ENCODE measurements at places on chromosomes 12 and 14. TPM values are rescaled to one million over a fixed set of nuclear protein-coding genes. Genes with fewer than 3 reads are reported as not detected.

- no peak overlapping the region for H3K27ac ChIP-seq
- no peaks in the 10 kb centered on the region for H3K36me3 ChIP-seq
- DNase-seq = no peak
- no peaks in the 10 kb centered on the region for H3K27me3 ChIP-seq
- no peak overlapping the region for H3K4me3 ChIP-seq
Measured at GRCh38 chr14:75783184-75783583, 122.1 kb downstream of the TTLL5 start.

- no peaks in the 10 kb centered on the region for H3K4me1 ChIP-seq
Measured at GRCh38 chr12:103827911-103828391, 13.1 kb downstream of the NT5DC3 start.

- H3K4me3 ChIP-seq = no peak overlapping the region
- no peaks in the 10 kb centered on the region for H3K27me3 ChIP-seq
- no peak overlapping the region for H3K27ac ChIP-seq
- no peaks in the 10 kb centered on the region for H3K4me1 ChIP-seq
- DNase-seq = no peak
- no peaks in the 10 kb centered on the region for H3K36me3 ChIP-seq
Measured at GRCh38 chr12:130972586-130972950, 18.9 kb downstream of the ADGRD1 start.

DNA sequence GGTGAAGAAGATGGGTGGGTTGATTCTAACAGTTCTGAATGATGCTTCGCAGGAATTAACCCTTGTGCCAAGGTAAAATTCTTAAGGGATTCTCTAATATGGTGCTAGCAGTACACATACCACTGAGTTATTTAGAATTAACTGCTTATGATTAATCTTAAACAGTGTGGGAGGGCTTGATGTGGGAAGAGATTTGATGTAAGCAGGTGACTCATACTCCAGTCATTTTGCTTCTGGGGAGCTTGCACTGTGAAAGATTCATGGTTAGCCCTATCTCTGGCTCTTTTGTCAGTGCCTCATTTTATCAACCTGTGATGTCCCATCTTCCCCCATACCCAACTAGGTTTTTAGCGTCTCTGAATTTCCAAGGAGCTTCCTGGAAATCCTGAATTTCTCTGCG lies 83.8 kb downstream of the NRXN3 start:
- H3K36me3 ChIP-seq = no peaks in the 10 kb centered on the region
- DNase-seq = no peak
- no peaks in the 10 kb centered on the region for H3K4me1 ChIP-seq
- H3K27me3 ChIP-seq = no peaks in the 10 kb centered on the region

DNA sequence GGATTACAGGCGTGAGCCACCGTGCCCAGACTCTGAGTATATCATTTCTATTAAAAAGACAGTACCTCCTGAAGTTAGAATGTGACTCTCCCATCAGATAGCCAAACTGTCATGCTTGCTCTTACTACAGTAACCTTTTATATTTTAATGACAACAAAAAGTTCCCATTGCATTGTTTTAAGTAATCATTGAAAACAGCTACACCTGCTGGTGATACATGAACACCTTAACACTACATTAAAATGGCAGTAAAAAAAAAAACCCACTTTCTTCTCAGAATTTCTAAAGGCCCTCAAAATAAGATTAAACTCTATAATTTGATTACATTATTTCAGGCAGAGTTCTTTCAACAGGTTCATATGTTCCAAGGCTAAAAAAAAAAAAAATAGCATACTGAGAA lies 76.7 kb downstream of the SH2B3 start:
- H3K4me1 ChIP-seq = no peaks in the 10 kb centered on the region
- no peak for DNase-seq
- H3K36me3 ChIP-seq = peaks cover 48% of the 10 kb centered on the region

DNA sequence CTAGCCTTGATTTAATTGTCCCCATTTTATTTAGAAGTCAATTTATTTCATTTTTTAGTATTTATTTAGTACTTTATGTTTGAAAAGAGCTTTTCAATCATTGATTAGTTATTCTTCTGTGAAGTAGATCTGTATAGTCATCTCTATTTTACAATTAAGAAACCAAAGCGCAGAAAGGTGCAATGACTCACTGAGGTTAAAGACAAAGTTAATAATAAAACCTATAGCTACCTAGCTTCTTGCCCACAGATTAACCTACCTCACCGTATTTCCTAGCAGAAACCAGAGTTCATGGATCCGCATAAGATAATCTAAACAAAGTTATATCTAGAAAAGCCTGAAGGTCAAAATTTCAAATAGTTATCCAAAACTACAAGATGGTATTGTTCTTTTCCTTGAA lies 176.4 kb downstream of the GRIN2B start:
- no peaks in the 10 kb centered on the region for H3K36me3 ChIP-seq
- H3K27ac ChIP-seq = no peak overlapping the region
- DNase-seq = no peak
- no peaks in the 10 kb centered on the region for H3K27me3 ChIP-seq
- no peaks in the 10 kb centered on the region for H3K4me1 ChIP-seq

DNA sequence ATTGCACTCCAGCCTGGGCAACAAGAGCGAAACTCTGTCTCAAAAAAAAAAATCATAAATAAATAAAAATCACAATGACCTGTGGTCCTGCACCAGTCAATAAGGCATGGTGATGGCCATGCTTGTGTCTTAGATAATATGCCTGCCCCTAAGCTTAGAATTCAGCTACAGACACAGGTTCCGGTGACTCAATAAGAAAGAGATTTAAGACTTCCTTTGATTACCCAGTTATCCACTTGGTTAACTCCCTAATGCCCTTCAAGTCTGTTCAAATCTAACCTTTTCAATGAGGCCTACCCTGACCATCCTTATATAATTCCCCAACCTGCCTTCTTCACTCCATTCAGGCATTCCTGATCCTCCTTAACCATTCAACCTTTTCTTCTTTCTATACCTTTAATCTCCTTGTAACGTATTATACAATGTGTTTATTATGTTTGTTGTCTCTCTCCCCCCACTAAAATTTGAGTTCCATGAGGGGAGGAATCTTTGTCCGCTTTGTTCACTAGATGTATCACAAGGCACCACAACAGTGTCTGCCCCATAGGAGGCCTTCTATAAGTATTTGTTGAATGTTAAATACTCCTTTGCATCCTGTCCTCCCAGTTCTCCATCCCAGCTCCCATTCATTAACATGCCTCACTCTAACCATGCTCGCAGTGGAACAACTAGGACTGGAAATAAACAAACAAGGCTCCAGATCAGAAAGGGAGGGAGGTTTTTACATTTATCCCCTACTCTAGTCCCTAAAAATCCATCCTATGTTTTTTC lies 8.9 kb downstream of the MAP4K5 start:
- H3K27me3 ChIP-seq = no peaks in the 10 kb centered on the region
- no peak for DNase-seq
- peaks cover 10% of the 10 kb centered on the region for H3K4me1 ChIP-seq
- no peak overlapping the region for H3K4me3 ChIP-seq
- H3K27ac ChIP-seq = no peak overlapping the region

DNA sequence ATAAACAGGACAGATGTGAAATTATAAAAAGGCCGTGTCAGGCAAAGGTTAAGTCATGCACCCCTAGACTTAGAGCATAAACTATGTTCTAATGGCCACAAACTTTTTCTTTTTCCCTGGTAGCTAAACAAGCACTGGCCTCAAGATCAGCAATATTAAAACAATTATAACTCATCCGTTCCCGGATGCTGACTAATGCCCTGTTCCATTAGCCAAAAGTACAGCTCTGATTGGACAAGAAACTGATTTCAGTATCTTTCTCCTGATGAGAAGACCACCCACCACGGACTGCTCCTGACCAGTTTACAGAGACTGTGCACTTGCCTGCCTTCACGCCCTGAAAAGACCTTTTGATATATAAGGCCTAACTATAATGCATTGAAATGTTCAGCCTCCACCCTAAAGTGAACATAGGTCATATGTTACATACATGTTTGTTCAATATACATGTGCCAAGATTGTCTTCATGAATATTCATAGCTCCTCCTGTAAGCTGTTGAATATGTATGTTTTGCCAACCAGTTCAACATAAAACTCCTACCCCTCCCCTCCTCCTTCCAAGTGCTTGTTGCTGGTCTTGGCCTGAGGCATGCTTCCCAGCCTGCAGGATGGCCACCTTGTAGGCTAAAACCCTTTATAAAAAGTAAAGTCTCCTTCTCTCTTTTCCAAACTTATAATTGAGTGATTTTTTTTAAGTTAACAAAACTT lies 162.0 kb downstream of the IPO8 start:
- no peaks in the 10 kb centered on the region for H3K4me1 ChIP-seq
- no peaks in the 10 kb centered on the region for H3K36me3 ChIP-seq

- no peak overlapping the region for H3K4me3 ChIP-seq
- no peak overlapping the region for H3K27ac ChIP-seq
- no peaks in the 10 kb centered on the region for H3K36me3 ChIP-seq
- H3K4me1 ChIP-seq = no peaks in the 10 kb centered on the region
- no peaks in the 10 kb centered on the region for H3K27me3 ChIP-seq
Measured at GRCh38 chr12:26847431-26847830, 14.4 kb upstream of the ITPR2 start.

DNA sequence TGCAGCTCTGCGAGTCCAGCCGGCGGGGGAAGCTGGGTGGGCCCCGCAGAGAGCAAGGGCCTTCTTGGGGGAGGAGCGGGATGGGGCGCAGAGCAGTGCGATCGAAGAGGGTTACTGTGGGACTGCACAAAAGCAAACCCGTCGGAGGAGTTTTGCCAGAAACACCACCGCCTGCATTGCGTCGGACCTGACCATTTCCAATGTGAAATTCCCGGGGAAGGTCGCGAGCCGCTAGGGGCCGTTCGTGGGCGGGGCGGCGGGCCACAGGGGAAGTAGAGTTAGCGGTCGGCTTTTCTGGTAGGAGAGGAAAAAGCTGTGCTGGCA lies 333 bp upstream of the KCNA1 start:
- peaks cover 14% of the 10 kb centered on the region for H3K27me3 ChIP-seq
- H3K27ac ChIP-seq = no peak overlapping the region
- no peak for DNase-seq
- H3K36me3 ChIP-seq = no peaks in the 10 kb centered on the region

- H3K27ac ChIP-seq = no peak overlapping the region
- H3K4me1 ChIP-seq = no peaks in the 10 kb centered on the region
- H3K36me3 ChIP-seq = no peaks in the 10 kb centered on the region
- no peak for DNase-seq
Measured at GRCh38 chr12:4074129-4074528, 199.4 kb upstream of the CCND2 start.

DNA sequence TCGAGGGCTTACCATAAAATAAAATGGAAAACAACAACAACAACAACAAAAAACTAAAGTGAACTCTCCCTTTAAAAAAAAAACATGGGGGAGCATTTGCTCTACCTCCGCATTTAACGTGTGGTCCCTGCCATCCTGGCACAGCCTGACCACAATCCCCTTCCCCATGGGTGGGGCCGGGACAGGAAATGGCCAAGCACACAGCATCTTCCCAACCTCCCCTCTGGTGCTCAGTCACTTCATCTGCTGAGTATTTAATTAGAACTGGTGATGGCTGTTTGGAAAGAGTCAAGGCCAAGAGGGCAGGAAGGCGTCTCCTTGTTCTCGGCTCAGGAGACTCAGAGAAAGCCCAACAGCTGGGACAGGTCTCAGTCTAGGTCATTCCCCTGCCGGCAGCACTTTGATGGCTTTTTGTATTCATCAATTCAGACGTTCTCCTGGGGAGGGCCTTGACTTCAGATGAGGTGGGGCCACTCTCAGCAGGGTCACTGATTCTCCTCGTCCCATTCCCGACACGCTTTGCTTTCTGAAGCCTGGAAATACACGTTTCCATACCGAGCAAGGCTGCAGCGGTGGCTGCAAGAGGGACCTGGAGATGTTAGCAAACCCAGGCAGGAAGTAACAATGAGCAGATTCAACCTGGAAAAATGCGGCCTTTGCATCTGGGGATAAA lies 44.4 kb downstream of the ANO2 start:
- H3K27ac ChIP-seq = no peak overlapping the region
- no peak overlapping the region for H3K4me3 ChIP-seq
- no peak for DNase-seq
- no peaks in the 10 kb centered on the region for H3K4me1 ChIP-seq
- H3K36me3 ChIP-seq = no peaks in the 10 kb centered on the region

DNA sequence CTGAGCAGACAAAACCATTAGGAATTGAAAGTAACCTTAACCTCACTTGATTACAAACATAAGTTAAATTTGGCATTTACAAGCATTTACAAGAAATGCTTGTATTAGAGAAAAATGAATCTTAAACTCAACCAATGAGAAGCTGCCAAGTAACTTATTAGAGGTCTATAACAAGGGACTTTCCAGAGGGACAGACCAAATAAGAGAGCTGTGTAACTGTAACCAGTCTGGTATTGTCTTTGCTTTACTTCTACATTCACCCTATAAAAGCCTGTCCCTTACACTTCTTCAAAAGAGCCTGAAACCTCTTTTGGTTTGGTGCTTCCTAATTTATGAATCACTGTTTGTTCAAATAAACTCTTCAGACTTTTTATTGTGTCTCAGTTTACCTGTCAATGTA lies 450.0 kb upstream of the FAR2 start:
- DNase-seq = no peak
- no peaks in the 10 kb centered on the region for H3K4me1 ChIP-seq
- H3K27ac ChIP-seq = no peak overlapping the region
- H3K36me3 ChIP-seq = no peaks in the 10 kb centered on the region
- no peak overlapping the region for H3K4me3 ChIP-seq

- DNase-seq = no peak
- H3K4me3 ChIP-seq = no peak overlapping the region
- no peaks in the 10 kb centered on the region for H3K4me1 ChIP-seq
- H3K27ac ChIP-seq = no peak overlapping the region
- no peaks in the 10 kb centered on the region for H3K27me3 ChIP-seq
- no peaks in the 10 kb centered on the region for H3K36me3 ChIP-seq
Measured at GRCh38 chr12:5718073-5718472, 227.0 kb downstream of the ANO2 start.

DNA sequence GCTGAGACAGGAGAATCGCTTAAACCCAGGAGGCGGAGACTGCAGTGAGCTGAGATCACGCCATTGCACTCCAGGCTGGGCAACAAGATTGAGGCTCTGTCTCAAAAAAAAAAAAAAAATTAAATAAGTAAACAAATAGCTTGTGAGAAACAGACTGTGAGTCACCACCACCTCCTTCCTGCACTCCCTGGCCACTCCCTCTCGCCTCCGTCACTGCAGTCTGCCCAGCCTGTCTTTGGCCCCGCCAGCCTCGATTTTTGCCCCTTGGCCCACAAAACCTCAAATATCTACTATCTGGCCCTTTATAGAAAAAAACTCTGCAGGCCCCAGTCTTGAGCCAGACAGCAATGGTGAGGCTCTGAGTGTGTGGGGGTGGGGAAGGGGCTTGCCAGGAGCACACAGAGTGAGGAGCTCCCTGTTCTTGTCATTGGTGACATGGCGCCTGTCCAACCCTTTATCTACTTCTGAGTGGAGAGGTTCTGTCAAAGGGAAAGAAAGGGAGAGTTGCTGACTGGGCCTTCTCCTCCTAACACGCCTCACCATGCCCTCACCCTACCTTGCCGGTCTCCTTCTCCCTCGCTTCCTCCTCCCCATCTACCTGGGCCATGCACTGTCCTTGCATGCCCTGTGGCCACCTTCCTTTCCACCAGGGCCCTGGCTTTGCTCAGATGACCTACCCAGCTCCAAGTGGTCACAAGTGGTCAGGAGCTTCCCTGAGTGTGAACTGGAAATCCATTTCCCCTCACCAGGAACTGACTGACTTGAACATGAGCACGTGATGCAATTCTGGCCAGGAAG lies 22.1 kb downstream of the LGMN start:
- DNase-seq = no peak
- H3K36me3 ChIP-seq = no peaks in the 10 kb centered on the region
- H3K4me1 ChIP-seq = no peaks in the 10 kb centered on the region
- no peak overlapping the region for H3K27ac ChIP-seq
- no peaks in the 10 kb centered on the region for H3K27me3 ChIP-seq

IFNG-AS1 gene
- polyA plus RNA-seq = 0.17 TPM

DCN gene
- polyA plus RNA-seq = not detected

ALKBH1 gene
- 7.6 TPM for polyA plus RNA-seq

LUM gene
- polyA plus RNA-seq = not detected

GLT8D2 gene
- polyA plus RNA-seq = not detected

ASB2 gene
- not detected for polyA plus RNA-seq

HPD gene
- polyA plus RNA-seq = not detected

IRF2BPL gene
- 3.8 TPM for polyA plus RNA-seq

Data from naive thymus-derived CD4-positive, alpha-beta T cell (primary cell).